ENCODE measurements at places on chromosomes 1 and 21. TPM values are rescaled to one million over a fixed set of nuclear protein-coding genes. Genes with fewer than 3 reads are reported as not detected.

Gene C1orf116
- 0.17 TPM for total RNA-seq

Gene EXTL1
- total RNA-seq = not detected

Gene KPRP
- total RNA-seq = not detected

Gene OVAAL
- not detected for total RNA-seq

Gene OR2L5
- not detected for total RNA-seq

Gene CRNN
- not detected for total RNA-seq

Gene LRRC39
- total RNA-seq = not detected

Gene TMPRSS2
- not detected for total RNA-seq

Gene F3
- total RNA-seq = 3.4 TPM

Gene KRTAP19-3
- total RNA-seq = not detected

DNA sequence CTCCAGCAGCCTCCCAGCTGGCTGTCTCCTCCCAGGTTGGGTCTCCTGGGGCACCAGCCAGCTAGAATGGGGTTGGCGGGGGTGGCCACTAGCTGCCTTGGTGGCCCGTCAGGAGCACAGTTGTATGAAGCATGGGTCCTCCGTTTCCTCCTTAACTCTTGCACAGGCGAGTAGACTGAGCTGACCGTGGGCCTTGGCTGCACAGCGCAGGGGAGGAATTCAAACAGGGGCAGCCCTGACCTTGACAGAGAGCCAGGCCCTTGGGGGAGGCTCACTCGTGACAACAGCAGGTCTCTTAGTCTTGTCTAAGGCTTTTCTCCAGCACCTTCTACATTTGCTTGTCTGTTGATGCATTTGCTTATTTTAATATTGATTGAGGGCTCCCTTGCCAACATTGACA, 114.1 kb downstream of the PRDM2 start:
- DNase-seq = no peak

GRCh38 chr1:193142409-193142808, 20.6 kb downstream of the CDC73 start:
- no peak for DNase-seq

GRCh38 chr1:88461007-88461406, 223.1 kb upstream of the PKN2 start:
- DNase-seq = no peak

GRCh38 chr1:64031236-64031635, 172.2 kb upstream of the UBE2U start:
- no peak for DNase-seq

DNA sequence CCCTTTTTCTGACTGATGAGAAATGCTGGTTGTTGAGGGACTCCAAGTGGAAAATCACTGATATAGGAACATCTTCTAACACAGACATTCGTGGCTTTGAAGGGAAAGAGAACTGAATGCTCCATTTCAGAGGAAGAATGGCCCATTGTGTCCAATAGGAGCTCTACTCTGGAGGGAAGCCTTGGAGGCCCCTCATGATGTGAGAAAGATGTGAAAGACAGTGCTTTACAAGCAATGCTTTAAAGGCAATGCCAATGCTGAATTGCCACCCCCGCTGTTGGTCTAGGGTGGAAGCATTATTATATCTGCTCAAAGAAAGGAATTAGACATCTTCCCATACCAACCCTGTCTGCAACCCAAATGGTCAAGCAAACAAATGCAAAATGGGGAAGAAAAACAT, 13.7 kb downstream of the NMNAT2 start:
- DNase-seq = no peak

DNA sequence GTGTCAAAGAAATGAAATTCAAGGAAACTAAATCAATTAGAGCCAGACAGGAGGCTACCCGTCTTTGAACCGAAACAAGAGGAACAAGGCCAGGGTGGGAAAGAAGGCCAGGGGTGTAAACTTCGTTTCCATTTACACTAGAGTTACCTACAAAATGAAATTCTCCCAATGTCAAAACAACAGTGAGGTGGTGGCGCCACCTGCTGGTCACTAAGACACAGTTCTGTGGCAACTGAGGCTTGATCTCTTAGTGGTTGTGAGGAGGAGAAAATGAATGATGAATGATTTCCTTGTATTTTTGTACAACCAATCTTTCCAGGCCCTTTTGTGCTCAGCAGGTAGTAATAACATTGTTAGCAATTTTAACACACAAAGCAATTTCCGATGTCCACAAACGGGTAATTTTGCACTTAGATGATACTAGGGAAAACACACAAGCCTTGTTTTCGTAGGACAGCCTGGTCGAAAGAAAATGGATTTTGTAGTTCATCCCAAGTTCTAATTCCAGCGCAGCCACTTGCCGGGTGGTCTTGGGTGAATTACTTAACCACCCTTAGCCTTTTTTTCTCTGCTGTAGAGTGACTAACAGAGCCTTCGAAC, 54.8 kb upstream of the SOD1 start:
- DNase-seq = peak; percentile 82

DNA sequence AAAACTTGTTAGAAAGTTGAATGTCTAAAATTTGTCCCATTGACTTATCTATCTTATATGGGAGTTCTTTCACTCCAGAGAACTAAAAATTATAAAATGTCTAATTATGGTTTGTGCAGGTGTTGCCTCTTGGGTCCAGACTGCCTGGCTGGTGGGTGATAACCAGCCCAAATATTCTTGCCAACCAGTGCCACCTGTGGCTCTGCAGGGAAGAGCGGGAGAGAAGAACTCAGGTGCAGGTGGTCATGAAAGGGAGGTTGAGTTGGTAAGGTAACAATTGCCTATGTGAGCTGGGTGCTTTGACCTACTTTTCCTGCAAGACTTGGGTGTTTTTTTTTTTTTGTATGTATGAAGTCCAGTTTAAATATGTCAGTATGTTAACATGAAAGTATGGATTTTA, 10.2 kb downstream of the RPS6KC1 start:
- no peak for DNase-seq

- DNase-seq = no peak
Observed at GRCh38 chr21:28418726-28419514, 573.8 kb downstream of the LTN1 start.

DNA sequence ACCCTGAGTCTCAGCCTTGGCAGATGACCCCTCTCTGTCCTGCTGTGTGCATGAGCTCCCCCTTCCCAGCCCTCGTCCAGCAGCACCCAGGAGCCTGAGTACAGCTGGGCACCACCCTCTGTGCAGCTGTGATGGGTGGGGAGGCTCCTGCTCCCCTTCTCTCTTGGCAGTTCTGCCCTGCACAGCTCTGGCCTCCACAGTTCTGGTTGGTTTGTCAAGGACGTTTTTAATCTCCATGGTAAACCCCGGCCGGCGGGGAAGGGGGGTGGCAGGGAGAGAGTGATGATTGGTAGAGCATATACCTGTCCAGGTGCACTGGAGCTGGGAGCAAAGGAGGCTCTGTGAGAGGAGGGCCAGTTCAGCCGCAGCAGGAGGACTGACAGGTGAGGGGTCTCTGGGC, at the start of gene CLCNKA:
Gene CLCNKA, plus strand, starts transcription at position 356 of the 400 bp plus-strand sequence. CDS start 584 bp downstream, outside the sequence.
- no peak for DNase-seq

- peak; percentile 83 for DNase-seq
Observed at GRCh38 chr1:200558866-200559459, 61.6 kb downstream of the KIF14 start.

GRCh38 chr1:115529216-115529897, 112.4 kb upstream of the VANGL1 start:
- no peak for DNase-seq

GRCh38 chr1:212611000-212611948, 2.7 kb downstream of the ATF3 start:
- no peak for DNase-seq

GRCh38 chr1:222931023-222931422, 116.2 kb downstream of the DISP1 start:
- no peak for DNase-seq

DNA sequence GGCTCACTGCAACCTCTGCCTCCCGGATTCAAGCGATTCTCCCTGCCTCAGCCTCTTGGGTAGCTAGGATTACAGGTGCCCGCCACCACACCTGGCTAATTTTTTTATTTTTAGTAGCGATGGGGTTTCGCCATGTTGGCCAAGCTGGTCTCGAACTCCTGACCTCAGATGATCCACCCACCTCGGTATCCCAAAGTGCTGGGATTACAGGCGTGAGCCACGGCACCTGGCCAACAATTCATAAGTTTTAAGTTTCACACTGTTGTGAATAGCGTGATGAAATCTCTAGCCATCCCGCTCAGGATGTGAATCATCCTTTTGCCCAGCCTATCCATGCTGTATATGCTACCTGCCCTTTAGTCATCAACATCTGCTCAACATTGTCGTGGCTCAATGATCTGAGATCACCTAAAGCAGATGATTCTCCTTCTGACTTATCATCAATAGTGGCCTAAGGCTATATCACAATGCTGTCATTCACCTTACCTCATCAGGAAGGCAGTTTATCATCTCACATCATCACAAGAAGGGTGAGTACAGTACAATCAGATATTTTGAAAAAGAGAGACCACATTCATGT, 2.6 kb downstream of the PFDN2 start:
- DNase-seq = peak; percentile 93

DNA sequence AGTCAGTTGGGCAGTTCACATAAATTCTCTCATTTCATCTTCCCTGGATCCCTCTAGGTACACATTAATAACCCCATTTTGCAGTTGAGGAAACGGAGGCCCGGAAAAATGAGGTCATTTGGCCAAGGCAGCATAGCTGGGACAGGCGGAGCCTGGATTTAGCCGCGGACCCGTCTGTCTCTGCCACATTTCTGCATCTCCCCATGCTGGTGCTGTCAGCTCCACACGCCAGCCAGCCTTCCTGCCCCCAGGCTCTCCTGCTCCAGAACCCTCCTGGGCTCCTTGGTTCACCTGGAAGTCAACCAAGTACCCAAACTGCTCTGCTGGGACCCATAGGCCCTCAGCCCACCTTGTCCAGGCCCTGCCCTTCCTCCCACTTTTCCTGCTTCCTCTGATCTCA, 7.6 kb downstream of the FOXO6 start:
- DNase-seq = no peak

DNA sequence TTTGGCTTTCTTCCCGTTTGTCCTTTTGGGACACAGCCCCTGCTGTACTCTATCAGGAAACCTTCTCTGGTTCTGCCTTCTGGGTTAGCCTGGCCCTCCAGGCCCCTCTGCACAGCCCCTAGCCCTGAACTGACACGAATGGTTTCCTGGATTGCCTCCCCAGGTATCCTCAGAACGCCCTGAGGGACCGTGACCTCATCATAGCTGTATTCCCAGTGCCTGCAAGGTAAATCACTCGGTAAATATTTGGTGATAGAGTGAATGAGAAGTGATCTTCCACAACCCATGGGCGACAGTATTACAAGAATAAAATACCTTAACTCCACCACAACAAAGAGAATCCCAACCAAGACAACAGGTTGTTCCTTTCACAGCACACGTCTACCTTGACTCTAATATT, 637.2 kb downstream of the SMYD3 start:
- no peak for DNase-seq

DNA sequence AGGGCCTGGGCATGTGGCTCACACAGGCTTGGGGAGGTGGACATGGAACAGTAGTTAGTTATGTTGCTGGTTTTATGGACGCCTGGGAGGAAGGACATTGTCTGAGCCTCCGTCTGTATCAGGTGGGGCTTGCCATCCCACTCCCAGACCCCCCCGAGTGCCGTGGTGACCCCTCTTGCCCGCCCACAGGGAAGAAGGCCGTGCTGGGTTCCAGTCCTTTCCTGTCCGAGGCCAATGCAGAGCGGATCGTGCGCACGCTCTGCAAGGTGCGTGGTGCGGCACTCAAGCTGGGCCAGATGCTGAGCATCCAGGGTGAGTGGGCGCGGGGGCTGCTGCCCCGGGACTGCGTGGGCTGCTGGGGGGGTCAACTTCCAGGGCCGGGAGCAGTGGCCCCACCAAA, 41.7 kb downstream of the COQ8A start:
- no peak for DNase-seq
